Caco-2 (cell line): ENCODE measurements at places on chromosomes 1 and 21. TPM values are rescaled to one million over a fixed set of nuclear protein-coding genes. Genes with fewer than 3 reads are reported as not detected.

Gene LRRC3
- 4.5 and 4.7 TPM in 2 replicates for total RNA-seq

Gene HAX1
- total RNA-seq = 135 and 138 TPM in 2 replicates

Gene NUAK2
- 25.7 and 27.0 TPM in 2 replicates for total RNA-seq

DNA sequence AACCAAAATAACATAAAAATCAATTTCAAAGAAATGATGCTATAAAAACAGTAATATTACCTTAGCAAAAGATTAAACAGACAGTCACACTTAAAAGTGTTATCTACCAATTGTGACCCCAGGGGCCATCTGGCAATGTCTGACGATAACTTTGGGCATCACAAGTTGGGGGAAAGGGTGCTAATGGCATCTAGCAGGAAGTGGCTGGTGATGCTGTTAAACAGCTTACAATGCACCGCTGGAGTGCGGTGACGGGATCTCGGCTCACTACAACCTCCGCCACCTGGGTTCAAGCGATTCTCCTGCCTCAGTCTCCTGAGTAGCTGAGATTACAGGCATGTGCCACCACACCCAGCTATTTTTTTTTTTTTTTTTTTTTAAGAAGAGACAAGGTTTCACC lies 27.6 kb downstream of the NUP133 start:
- no peak overlapping the region for H3K27ac ChIP-seq
- no peaks in the 10 kb centered on the region for H3K4me1 ChIP-seq
- no peak for DNase-seq

- H3K27ac ChIP-seq = no peak overlapping the region
- no peaks in the 10 kb centered on the region for H3K27me3 ChIP-seq
- no peak overlapping the region for H3K4me3 ChIP-seq
- H3K36me3 ChIP-seq = no peaks in the 10 kb centered on the region
- DNase-seq = no peak
Measured at GRCh38 chr1:50644447-50645105, 221.3 kb upstream of the DMRTA2 start.

- no peaks in the 10 kb centered on the region for H3K27me3 ChIP-seq
- no peaks in the 10 kb centered on the region; the same call in 1 of the 2 replicates for H3K36me3 ChIP-seq
- H3K27ac ChIP-seq = no peak overlapping the region
- H3K4me1 ChIP-seq = no peaks in the 10 kb centered on the region
- DNase-seq = no peak
- H3K4me3 ChIP-seq = no peak overlapping the region
Measured at GRCh38 chr1:229437443-229437842, 3.5 kb upstream of the ACTA1 start.
